ENCODE measurements at places on chromosomes 12 and 14.

DNA sequence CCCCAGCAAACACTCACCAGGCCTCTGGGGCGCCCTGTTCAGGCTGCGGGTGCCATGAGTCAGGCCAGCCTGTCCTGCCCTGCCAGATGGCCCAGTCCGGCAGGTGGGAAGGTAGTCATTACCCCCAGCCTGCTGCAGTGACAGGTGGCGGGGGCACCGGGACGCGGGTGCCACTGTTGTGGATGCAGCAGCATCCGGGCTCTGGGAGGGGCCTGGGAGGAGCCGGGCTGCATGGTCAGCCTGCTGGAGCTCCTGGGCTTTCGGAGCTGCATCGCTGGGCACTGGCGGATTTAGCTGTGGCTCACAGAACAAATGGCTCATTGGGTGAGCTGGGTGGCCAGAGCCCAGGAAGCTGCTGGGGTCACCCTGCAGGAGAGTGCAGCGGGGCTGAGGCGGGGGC lies 13.5 kb downstream of the CEP170B start:
- no peak for DNase-seq

DNA sequence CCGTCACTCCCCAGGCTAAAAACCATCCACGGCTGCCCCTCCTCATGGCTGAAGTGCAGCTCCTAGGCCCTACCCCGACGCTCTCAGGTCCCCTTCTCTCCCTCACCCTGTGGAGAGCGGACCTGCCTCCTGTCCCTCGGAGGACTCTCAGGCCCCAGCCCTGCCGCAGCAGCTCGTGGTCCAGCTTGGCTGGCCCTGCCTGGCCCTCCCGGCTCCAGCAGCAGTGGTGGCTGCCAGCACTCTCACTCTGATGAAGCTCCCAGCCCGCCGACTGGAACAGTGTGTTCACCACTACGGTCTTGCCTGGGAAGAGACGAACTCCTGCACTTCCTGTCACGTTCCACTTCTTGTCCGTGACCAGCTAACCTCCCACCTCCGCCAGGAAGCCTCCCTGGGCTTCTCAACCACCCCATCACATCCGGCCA lies 11.1 kb downstream of the BAG5 start:
- DNase-seq, result no peak

- DNase-seq, result no peak
Measured at GRCh38 chr14:51185754-51186153, 54.3 kb upstream of the TMX1 start.

DNA sequence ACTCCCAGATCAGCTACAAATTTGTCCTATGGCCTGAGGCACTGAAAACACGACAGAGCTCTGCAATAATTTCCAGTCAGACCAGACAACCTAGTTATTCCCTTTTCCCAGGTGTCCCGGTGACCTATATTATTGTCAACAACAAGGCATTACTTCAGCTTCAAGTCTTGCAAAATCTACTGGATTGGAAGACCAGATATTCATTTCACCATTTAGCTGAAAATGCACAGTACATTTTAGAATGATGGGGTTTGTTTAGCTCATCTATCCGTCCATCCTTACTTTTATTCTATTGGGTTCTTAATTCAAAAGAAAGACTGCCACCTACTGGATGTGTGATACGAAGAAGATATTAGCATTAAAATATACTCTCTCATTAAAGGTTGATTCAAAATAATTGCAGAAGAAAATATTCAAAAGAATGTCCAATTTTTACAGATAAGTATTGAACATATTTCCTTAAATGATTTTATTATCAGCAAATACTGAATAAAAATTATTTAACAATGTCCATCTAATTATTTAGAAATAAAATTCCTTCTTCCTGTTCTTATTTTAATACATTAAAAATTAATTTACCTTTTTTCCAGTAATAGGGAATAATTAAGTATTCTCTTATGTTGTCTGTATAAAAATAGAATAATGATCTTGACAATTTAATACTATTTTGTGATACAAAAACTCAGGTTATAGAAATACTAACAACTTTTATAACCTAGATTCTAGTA lies 244.9 kb upstream of the LRIG3 start:
- no peak for DNase-seq

DNA sequence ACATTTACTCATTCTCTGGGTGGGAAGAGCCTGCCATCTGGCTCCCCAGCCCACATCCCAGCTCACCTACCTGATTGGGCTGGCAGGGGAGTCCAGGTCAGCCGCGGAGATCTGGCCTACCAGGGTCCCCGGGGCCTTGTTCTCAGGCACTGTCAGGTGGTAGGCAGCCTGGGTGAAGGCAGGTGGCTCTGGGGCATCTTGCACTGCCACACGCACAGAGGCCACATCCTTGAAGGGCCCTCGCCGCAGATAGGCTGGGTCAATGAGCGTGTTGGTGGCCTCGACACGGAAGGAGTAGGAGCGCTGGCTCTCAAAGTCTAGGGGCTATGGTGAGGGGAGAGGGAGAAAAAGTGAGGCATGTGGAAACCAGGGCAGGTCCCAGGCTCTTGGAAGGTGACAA lies 3.9 kb downstream of the CDH24 start:
- no peak for DNase-seq

GRCh38 chr12:105476616-105477015 lies 146.1 kb downstream of the C12orf75 start:
- DNase-seq, result no peak

- no peak for DNase-seq
Measured at GRCh38 chr12:119373001-119373400, 38.5 kb downstream of the CCDC60 start.

DNA sequence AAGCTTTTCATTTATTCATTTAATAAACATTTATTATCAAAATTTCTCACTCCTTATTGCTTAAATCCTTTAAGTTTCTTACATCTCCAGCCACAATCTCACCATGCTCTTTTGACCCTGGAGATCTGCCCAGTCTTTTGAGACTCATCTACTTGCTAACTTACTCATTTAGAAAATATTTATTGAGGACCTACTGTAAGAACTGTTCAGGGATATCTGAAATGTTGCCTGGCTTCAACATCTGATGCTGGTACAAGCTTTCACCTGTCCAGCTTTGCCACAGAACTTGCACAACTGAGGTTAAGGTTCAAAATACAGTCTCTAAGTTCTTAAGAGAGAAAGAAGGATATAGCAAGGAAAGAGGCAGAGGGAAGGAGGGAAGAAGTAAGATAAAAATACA lies 17.5 kb upstream of the GXYLT1 start:
- DNase-seq, result no peak

DNA sequence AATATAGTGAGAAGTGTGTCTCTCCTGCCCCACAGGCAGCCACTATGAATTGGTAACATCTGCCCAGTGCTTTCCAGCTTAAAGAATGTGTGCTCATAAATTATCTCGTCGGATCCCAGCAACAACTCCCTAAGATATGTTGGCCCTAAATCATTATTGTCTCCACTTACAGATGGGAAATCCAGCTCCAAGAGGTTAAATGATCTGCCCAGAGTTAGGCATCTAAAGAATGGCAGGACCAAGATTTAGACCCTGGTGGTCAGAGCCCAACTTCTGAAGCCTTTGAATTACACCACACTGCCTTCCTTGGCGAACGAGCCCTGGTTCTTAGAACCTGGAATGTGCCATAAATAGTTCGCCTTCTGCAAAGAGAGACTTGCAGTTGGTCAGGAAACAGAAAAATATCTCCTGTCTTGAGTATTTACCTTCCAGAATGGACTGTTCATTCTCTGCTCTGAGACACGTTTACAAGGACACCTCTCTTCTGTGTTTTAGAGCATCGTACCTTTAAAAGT lies 20.1 kb upstream of the PLEK2 start:
- DNase-seq, result no peak

GRCh38 chr12:93042283-93042682 lies 113.2 kb upstream of the EEA1 start:
- DNase-seq, result no peak

DNA sequence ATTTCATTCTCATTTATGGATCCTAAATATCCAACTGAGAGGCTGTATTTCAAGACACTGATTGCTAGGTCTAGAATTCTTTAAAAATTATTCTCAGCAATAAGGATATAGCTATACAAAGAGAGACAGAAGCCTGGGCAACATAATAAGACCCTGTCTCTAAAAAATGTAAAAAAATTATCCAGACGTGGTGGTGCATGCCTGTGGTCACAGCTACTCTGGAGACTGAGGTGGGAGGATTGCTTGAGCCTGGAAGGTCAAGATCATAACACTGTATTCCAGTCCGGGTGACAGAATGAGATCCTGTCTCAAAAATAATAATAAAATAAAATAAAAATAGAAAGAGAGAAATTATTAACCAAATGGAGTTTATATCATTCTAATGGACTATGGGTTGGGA lies 20.6 kb upstream of the ARID2 start:
- DNase-seq, result no peak

DNA sequence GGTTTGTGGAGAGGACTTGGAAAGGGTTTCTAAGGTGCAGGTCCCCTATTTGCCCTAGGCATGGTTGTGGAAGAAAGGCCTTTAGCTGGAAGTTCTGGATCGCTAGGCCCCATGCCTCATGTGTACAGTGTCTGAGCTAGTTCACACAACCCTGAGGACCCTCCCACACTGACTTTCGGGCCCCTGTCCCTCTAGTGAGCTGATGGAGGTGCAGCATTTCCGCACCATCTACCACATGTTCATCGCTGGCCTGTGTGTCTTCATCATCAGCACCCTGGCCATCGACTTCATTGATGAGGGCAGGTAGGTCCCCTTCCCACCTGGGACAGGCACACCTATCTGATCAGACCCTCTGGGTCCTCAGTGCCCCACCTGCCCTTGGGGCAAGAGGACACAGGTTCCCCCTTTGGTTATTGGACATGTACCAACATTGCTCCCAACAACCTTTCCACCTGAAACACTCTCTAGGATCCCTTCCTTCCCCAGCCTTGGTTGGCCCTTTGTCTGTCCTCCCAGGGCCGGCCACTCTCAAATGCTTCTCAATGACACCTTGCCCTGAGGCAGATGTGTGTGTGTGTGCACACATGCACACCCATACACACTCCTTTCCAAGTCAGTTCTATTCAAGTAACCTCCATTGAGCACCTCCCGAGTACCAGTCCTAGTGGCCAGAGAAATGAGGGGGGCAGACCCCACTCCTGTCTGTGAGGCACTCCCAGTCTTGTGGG lies 2.6 kb downstream of the SOAT2 start:
- DNase-seq, result no peak

- DNase-seq, result no peak
Measured at GRCh38 chr14:39683691-39684260, 251.5 kb upstream of the FBXO33 start.

- no peak for DNase-seq
Measured at GRCh38 chr14:24556756-24557155, 19.3 kb downstream of the CTSG start.

DNA sequence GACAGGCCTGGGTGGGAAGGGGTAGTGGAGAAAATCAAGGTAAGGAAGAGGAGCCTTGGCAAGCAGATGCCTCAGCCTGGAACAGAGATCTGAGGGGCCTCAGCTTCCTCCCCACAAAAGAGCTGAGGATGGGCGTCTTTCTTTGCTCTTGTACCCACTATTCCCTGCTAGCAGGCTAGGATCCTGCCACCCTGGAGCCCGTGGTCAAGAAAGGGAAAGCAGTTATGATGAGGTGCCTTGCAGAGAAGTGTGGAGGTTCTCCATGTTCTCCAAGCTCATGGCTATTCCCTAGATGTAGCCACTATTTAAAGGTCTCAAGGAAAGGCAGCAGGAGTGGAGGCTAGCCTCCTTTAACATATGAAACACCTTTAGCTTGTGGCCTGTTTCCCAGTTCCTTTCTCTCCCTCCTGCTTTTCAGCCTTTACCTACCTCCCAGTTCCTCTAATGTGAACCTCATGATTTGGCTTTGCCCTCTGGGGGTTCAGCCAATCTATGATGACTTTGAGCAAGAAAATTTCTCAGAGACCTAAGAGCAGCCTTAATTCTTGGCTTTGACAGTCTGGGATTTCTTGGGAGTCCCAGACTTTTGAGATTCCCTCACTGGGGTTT lies 1.1 kb downstream of the IKZF4 start:
- DNase-seq, result no peak

GRCh38 chr12:75097003-75097402 lies 112.6 kb downstream of the KCNC2 start:
- no peak for DNase-seq

DNA sequence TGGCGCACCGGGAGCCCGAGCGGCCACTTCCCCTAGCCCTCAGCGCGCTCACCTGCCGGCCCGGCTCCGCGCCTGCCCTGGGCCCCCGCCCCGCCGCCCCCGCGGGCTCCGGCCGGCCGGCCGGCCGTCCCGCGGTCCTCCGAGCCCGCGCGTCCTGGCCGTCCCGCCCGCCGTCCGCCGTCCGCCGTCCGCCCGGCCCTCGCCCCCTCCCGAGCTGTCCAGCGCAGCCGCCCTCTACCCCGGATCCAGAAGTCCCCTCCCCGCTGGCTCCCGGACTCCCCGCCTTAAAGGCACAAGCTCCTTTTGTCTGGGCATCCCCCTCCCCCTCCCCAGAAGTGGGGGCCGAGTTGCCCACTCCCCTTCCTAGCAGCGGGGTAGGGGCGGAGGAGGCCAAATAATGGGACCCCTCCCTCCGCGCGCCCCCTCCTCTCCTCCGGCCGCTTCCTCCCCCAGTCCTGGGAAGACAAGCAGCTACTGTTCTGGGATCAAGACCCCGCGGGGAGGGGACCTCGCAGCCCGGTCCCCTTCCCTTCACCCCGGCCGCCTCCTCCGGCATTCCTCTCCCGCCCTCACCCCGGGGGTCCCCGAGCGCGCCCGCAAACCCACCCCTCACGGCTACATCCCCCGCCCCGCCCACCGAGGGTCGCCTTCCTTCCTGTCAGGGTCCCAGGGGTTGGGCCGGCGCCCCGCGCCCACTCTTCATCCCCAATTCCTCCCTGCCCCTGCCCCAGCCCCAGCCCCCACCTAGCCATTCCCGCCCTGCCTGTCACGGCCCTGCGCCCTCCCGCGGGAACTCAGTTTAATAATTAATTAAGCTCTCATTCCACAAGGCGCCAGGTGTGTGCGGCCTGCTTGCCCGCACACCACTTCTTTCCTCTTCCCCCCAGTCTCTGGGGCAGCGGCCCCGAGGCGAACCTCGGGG lies at the start of gene ADCY6:
ADCY6 (minus strand) TSS at position 236 of the 922 bp plus-strand sequence. CDS start 5,655 bp downstream, outside the sequence.
- peak; percentile 74 for DNase-seq

DNA sequence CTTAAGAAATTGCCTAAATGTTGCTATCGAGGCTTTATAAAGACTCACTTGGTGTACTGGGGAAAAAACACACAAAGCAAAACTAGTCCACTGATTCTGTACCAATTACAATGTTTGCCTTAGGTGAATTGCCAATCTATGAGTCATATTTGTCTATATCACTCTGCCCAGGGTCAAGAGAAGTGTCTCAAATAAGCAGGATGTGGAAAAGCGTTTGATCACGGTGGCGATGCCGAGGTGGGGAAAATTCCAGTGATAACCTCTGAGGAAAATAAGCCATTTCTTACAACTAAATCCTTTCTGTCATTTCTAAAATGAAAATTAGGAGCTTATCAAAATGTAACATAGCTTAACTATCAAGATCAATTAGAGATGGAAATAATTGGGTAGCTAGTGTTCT lies 148.6 kb upstream of the DIO3 start:
- DNase-seq, result no peak

DNA sequence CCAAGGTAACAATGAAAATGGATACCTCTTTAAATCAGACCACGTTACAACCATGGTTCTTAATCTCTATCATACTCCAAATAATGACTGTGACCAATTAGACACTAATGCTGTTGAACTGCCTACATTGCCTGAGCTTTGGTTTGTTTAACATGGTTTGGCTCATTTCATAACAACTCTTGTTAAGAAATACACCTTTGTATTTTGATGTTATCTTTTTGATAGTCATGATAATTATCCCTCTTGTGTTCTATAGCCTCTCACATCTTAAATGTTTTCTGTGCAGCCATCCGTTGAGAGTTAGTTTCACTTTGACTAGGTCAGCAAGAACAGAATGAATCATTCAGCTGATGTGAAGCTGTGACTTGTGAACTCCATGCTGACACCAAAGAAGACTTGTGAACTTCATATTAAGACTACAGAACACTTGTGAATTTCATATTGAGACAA lies 75.5 kb upstream of the RERGL start:
- no peak for DNase-seq

- peak; percentile 5 for DNase-seq
Measured at GRCh38 chr14:93734086-93734822, 54.0 kb downstream of the PRIMA1 start.
